Transverse colon (tissue), 4 donors: ENCODE measurements at places on chromosomes 4 and X. TPM values are rescaled to one million over a fixed set of nuclear protein-coding genes. Genes with fewer than 3 reads are reported as not detected.

DNA sequence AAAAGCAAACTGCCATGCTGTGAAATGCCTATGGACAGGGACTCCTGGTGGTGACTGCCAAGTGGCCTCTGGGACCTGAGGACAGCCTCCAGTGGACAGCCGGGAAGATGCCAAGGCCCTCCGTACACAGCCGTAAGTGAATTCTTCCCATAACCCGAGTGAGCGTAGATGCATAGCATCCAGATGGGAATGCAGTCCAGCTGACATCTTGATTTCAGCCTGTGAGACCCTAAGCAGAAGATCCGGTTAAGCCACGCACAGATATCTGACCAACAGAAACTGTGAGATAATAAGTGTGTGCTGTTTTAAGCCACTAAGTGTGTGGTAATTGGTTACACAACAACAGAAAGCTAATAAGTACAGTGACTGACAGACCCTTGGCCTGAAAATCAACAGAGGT, 55.9 kb downstream of the TMEM156 start:
- no peak for DNase-seq
- no peak overlapping the region for H3K4me3 ChIP-seq
- H3K27ac ChIP-seq, result no peak overlapping the region
- H3K36me3 ChIP-seq, result no peaks in the 10 kb centered on the region
- H3K4me1 ChIP-seq, result no peaks in the 10 kb centered on the region
- no peaks in the 10 kb centered on the region for H3K27me3 ChIP-seq

DNA sequence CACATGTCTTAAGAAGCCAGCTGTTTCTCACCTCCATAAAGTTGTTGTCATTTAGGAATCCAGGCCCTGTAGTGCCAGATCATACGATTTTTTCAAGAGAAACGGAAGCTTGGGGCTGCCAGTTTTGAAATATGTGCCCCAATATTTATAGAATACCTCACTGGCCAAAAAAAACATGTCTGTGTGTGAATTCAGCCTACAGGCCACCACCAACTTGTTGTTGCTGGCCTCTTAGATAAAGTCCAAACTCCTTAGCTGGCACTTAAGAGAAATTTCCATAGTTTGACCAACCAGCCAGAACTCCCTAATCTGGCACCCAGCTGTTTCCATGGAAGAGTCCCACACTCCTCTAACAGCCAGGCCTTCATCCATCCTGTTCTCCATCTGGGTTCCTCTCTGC, 74.1 kb downstream of the WDR19 start:
- H3K36me3 ChIP-seq, result no peaks in the 10 kb centered on the region
- no peaks in the 10 kb centered on the region for H3K4me1 ChIP-seq
- no peak overlapping the region for H3K27ac ChIP-seq
- H3K27me3 ChIP-seq, result no peaks in the 10 kb centered on the region

Gene TRMT10A
- 6.0 TPM for total RNA-seq

GRCh38 chrX:21373001-21373400, 1.2 kb upstream of the CNKSR2 start:
- no peak overlapping the region for H3K27ac ChIP-seq
- H3K4me1 ChIP-seq, result no peaks in the 10 kb centered on the region
- H3K27me3 ChIP-seq, result peaks cover 27% of the 10 kb centered on the region
- no peaks in the 10 kb centered on the region for H3K36me3 ChIP-seq

DNA sequence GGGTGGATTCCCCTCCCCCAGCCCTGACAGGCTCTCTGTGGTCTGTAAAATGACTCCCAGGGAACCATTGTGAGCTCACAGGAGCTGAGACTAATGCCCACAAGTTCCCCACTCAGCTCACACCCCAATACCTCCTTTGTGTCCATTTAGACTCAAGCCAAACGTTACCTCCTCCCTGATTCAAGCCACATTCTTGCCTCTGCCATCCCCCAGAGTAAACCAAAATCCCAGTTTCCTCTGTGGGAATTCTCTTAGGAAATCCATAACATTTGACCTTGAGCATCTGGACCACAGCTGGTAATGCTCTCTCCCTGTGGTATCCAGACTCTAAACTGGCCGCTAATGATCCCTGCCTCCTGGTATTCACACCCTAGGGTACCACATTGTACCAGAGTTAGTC, 26.3 kb upstream of the KDM5C start:
- H3K27ac ChIP-seq, result no peak overlapping the region
- no peak overlapping the region for H3K4me3 ChIP-seq
- H3K36me3 ChIP-seq, result no peaks in the 10 kb centered on the region
- H3K4me1 ChIP-seq, result no peaks in the 10 kb centered on the region
- H3K27me3 ChIP-seq, result no peaks in the 10 kb centered on the region

Gene DCAF12L1
- not detected for total RNA-seq
